ENCODE measurements at places on chromosomes 6 and 20.

GRCh38 chr6:6749702-6750491, 161.4 kb downstream of the LY86 start:
- DNase-seq, result no peak

- DNase-seq, result no peak
Observed at GRCh38 chr20:63295846-63296245, 2.9 kb downstream of the COL20A1 start.

GRCh38 chr20:6714279-6714711, 53.2 kb upstream of the BMP2 start:
- no peak for DNase-seq

DNA sequence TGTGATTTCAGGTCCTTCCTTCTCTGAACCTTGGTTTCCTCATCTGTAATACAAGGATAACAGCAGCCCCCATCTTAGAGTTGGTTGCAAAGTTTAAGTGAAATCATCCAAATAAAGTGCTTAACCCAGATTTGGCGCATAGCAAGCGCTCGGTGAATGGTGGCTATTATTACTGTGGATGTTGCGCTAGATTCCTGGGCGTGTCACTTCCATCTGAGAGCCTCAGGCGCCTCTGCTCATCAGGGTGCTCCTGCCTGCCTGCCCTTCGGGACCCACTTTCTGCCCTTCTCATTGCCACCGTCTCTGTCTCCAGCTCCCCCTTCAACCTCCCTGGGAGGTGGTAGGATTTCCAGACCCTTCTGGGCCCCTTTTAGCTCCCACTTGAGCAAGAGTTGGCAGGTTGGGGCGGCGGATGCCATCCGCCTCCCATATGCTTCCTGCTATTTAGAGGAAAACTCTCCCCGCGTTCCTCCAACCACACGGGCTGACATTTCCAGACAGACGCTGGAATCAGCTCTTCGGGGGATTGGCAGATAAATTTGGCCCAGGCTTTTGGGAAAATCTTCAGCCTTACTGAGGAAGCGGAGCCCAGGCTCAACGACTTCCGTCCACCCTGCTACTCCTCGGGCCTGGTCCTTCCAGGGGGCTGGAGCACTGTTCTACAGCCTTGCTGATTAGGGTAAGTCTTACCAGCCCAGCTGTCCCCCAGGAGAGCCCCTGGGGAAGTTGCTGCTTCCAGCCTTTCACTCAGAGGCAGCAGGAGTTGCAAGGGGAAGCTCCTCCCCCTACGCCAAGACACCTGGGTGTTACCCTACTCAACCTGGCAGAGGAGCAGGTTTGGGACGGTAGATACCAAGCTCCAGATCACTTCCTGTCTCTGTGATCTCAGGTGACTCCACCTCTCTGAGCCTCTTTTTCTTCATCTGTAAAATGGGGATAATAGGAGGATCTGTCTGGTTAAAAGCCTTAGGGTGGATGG, 71.5 kb downstream of the DLGAP4 start:
- DNase-seq, result no peak

DNA sequence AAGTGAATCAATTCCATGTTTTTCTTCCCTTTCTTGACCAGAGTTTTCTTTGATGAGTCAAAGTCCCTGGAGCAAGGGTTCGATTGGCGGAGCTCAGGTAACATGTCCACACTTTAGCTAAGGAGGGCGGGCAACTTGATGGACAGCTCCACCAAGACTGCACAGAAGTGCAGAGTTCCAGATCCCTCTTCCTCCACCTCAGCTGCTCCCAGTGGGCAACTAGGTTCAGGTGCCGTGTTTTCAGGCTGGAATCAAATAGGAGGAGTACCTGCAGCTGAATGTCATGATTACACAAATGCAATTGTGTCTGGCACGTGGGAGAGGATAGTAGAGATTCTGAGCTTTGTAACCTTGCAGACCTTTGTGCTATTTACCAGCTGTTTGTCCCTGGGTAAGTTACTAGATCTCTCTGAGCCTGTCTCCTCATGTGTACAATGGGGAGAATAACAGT, 1.9 kb upstream of the ELMO2 start:
- no peak for DNase-seq

DNA sequence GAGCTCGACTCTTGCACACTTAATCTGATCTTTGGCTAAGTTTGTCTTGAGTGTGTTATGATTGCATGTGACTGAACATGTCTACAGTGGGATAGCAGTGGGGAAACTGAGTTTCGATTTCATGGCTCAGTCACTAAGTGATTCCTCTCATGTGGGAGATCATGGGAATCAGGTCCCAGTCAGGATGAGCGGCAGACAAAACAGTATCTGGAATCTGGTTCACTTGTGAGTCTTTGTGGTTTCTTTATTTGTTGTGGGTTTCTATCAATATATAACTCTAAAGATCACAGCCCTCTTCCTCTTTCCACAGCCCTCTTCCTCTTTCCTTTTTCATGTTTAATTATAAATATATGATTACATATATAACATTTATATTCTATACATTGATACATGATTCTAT, 4.0 kb downstream of the RPP21 start:
- no peak for DNase-seq

GRCh38 chr20:51216850-51217249, 193.9 kb upstream of the KCNG1 start:
- no peak for DNase-seq

DNA sequence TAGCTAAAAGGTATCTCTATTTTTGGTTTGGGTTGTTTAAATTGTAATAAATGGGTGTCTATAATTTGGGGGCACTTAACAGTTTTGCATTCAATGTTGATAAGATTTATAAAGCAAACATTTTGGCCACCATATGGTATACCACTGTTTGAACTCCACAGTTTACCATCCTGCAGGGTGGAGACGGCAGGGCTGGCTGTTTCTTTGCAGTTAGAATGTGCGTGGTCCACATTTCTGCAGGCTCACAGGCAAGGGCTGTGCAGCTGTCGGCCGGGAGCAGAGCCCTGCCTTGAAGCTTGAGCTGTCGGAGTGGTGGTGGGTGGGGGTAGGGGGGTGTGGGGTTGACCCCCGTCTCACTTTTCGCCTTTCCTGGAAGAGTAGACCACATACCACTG, 135.9 kb downstream of the CDH4 start:
- no peak for DNase-seq

DNA sequence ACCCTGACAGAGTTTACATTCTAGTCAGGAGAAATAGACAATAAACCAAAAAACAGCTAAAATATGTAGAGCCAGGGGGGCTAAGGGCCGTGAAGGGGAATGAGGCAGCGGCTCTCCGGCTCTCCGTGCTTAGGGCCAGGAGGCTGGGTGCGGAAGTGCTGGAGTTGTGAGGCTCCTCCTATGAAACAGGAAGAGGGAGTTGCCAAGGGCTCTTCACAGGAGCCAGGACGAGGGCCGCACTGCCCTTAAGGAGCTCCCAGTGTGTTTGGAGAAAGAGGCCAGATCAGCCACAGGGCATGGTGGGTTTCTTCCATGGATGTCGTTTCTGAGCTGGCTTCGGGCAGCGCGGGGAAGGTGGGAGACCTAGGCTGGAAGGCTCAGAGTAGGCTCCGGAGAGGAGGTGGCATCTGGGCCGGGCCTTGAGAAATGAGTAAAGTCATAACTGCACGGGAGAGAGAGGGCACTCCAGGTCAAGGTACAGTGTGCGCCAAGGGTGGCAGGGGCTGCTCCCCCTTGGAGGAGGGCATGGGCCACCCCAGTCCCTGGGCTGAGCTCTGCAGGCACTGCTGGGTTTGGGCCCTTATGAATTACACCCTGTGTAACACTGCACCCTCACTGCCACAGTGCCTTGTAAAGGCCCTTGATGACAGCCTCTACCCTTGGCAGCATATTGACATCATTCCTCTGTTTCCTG, 20.8 kb upstream of the MLN start:
- DNase-seq, result peak; percentile 42
